GM23338 (cell line): ENCODE measurements at places on chromosomes 11 and 22.

- DNase-seq: no peak
Observed at GRCh38 chr11:13291800-13292199, 14.2 kb downstream of the BMAL1 start.

- no peak for DNase-seq
Observed at GRCh38 chr11:34335331-34335730, 22.5 kb downstream of the ABTB2 start.

GRCh38 chr22:44231233-44231632, 50.5 kb downstream of the PARVG start:
- no peak for DNase-seq

- peak; percentile 63 for DNase-seq
Observed at GRCh38 chr11:133660202-133660568, 127.9 kb upstream of the OPCML start.

GRCh38 chr11:47971501-47971900, 8.9 kb upstream of the PTPRJ start:
- no peak for DNase-seq

GRCh38 chr11:43998308-43998707, 49.5 kb upstream of the ACCSL start:
- no peak for DNase-seq

GRCh38 chr11:3164138-3164551, 965 bp downstream of the OSBPL5 start:
- DNase-seq: no peak

DNA sequence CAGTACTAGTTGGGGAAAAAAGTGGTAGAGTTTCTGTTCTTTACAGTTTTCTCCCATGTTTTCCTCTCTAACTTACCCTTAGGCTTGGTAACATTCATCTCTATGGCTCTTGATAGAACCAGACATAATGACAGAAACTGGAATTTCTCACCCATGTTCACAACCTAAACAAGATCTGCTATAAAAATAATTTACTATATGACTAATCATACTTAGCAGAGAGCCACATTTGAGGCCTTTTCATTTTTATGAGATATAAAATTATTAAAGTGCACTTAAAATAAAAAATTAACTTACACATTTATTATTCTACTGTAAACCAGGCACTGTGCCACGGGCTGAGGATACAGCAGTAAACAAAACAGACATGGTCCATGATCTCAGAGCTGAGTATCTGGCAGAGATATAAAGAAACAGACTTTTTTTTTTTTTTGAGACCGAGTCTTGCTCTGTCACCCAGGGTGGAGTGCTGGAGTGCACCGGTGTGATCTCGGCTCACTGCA, 98.1 kb downstream of the GAB2 start:
- DNase-seq: no peak

DNA sequence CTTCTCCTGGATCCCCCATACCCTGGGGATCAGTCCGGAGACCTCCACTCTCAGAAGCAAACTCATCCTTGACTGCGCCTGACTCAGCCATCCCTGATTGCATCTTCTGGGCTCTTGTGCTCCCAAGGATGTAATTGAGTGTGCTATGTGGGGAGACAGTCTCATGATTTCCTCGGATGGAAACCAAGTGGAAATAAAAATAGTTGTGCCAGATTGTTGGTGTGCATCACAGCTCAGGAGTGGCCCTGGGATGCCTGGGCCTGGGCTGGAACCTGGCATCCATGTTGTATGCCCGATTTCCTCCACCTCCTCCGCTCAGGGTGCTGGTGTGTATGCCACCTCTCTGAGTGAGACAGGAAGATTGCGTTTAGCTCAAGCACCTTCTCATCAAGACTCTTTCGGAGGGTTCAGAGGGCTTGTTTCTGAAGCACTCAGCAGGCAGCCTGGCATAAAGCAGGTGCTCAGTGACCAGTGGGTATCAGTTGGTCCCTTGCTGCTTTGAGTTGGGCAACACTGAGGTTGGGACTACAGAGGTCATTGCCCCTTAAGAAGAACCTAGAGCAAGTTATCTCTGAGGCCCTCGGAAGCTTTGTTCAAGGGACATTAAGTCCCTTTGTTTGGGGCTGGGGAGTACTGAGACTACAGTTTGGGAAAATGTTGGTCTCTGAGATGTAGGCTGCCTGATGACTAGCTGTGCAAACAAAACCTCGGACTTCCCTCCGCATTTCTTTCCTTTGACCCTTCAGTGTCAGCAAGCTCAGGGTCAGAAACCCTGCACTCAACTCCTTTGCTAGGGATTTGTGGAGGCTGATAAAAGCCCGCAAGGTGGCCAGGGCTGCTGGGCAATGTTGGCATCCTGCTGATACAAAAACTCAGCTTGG, 24.8 kb upstream of the MICAL2 start:
- no peak for DNase-seq

DNA sequence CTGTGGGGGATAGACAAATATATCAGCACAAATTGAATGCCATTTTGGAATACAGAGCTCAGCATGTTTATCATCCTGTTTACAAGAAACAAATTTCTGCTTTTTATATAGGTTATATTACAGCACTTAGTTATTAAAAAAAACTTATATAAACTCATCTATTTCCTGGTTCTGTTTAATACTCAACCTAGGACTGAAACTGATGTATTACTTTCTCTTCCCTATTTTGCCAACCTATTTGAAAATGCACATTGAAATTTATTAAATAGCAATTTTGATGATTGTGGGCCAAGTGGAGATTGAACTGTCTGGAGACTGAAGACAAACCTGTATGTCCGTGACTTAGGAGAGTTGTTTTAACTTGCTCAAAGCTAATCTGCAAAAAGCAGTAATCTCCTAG, 288.3 kb upstream of the ANO3 start:
- DNase-seq: no peak

- DNase-seq: peak; percentile 56
Observed at GRCh38 chr11:18731949-18732821, 6.2 kb upstream of the IGSF22 start.

DNA sequence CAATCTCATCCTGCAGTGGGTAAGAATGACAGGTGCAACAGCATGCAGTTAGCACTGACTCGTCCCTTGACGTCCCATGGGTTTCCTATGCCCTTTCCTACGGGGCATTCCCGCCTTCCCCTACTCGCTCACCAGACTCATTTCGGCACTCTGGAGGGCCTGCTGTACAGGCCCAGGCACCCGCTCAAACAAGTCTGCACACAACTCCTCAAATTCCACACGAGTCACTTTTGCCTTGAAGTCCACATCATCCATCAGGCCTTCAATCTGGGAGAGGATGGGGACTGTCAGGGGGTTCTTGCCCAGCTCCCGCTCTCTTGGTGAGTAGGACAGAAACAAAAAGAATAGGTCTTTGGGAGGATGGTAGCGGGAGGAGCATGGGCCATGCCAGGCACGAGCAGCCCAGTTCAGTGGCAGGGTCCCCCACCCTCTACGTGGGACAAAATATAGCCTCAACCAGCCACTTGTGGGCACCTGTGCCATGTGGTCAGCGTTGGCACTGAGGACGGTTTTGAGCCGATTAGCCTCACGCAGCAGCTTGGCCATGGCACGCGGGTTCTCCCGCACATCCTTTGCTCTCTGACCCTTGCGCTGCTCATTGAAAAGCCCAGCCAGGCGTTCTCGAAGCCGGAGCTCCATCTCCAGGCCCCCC, 4.7 kb downstream of the HYOU1 start:
- DNase-seq: no peak

- no peak for DNase-seq
Observed at GRCh38 chr22:23072077-23072910, 2.0 kb downstream of the GNAZ start.

DNA sequence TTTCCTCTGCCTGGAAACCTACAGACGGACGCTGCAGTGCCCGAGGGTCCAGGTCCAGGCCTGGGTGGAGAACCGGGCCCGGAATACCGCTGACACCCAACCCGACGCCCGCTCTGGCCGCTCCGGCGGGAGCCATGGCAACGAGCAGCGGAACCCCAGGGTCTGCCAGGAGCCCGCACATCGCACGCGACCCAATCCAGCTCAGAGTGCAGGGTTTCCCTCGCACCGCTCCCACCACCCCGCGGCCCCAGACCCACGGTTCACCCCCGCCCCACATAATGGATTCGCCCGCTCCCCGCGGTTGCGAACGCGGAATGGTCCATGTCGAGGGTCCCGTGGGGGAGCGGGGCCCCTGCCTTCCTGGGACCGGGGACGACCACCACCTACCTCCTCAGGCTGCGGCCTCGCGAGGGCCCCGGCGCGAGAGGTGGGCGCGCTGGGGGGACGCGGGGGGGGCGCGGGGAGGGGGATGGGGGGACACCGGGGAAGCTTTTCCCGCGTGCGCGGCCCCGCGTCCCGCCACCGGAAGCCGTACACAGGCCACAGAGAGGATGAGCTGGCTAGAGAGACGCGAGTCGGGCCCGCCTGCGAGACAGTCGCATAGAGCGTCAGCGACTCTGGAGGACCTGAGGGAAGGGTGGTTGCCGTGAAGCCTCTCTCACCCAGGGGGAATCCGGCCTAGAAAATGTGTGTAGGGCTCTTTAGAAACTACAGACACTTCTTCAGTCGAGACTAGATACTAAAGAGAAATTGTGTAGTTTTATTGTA, at the start of gene SSRP1:
SSRP1 (minus strand) TSS at position 550 of the 768 bp plus-strand sequence. CDS start 771 bp downstream, outside the sequence.
- peak; percentile 93 for DNase-seq

DNA sequence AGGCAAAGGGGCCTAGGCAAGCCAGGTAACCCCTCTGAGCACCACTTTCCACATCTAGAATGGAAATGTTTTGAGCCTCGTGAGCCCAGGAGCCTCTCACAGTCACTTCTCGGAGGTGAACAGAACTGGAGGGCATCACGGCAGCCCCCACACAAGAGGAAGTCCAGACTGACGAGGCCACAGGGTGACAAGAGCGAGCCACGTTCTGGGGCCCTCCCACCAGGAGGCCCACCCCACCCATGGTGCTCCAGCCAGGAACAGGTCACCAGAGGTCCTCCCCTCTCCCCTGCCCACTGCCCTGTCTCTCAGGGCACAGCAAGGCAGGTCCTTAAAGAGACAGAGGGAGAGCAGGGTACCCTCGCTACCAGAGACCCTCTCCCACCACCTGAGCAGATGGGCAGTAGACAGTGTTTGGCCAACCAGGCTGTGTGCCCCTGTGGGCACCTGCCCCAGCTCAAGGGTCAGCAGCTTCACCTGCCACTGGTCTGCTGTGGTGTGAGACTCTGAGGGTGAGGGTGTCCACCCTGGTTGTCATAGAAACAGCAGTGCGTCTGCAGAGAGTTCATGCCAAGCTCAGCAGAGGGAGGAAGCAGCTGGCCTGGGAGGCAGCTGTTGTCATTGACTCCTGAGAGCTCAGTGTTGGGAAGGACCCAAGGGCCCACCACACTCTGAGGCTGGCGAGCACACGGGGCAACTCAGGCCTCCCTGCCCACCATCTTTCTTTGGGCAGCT, 31.4 kb downstream of the RSPH14 start:
- no peak for DNase-seq

GRCh38 chr11:112129656-112130055, 34.2 kb downstream of the IL18 start:
- DNase-seq: no peak

GRCh38 chr11:63608353-63609345, 5.6 kb downstream of the PLAAT3 start:
- DNase-seq: no peak

DNA sequence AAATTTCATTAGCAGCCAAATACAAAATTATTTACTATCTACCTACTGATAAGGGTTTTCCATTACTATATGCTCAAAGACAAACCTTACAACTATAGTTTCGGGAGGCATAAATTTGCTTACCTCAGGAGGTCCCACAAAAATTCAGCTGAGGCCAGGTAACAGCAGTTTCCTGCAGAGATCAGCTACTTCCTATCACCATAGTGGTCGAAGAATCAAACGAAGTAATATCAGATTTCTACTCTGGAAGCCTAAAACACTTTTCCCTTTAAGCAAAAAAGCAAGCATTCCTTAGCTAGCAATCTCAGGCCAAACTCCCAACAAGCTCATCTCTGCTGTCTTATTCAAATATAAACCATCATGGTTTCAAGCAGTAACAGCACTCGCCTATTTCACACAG, 3.1 kb downstream of the NAP1L4 start:
- DNase-seq: no peak

GRCh38 chr11:41451011-41451410, 8.4 kb downstream of the LRRC4C start:
- DNase-seq: no peak

GRCh38 chr11:95296621-95297025, 65.6 kb upstream of the SESN3 start:
- no peak for DNase-seq

DNA sequence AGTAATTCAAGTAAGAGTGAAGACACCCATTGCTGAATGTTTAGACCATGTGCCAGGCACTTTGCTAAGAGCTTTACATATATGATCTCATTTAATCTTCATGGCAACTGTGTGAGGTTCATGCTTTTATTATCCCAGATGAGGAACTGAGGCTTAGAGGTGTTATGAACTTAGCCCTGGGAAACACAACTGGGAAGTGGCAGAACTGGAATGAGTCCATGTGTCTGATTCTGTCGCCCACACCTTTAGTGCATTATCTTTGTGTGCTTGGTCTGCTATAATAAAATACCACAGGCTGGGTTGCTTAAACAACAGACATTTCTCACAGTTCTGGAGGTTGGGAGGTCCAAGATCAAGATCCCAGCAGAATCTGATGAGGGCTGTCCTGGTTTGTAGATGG, 108.7 kb upstream of the PLET1 start:
- DNase-seq: no peak

GRCh38 chr11:124075841-124076651, 34.9 kb upstream of the OR10G7 start:
- peak; percentile 60 for DNase-seq

DNA sequence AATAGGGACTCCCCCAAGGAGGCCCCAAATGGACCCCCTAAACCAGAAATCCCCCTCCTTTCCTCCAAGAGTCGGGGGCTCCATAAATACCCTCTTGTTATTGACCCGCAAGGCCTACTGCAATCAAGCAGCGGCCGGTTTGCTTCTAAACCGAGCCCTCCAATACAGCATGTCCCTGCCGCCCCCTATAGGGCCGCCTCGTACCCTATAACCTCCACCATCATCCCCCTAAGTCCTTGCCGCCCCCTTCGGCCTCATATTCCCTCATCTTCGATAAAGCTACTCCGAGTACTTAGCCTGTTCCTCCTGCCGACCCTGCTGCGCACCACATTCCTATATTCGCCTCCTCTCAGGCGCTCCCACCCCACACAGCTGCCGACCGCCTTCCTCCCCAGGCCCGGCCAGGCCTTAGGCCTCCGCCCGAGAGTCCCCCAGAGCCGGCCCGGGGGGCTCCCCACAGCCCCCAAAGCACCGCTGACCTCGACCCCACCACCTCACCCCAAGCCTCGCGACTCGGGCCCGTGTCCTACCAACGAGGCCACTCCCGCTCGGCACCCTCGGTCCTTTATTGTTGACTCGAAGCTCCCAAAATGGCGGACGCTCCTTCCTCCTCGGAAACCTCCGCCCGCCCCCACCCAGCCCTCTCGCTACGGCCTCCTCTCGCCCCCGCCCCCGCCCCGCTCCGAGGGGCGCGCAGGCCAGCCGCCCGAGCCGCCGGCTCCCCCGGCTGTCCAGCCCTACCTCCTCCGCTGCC, 430 bp downstream of the DDX6 start:
- DNase-seq: peak; percentile 74

- DNase-seq: no peak
Observed at GRCh38 chr11:91835051-91835560, 389.5 kb upstream of the FAT3 start.

- no peak for DNase-seq
Observed at GRCh38 chr11:123164732-123165450, 30.2 kb downstream of the CLMP start.

- peak; percentile 88 for DNase-seq
Observed at GRCh38 chr11:45209891-45210699, 63.7 kb downstream of the PRDM11 start.

- no peak for DNase-seq
Observed at GRCh38 chr11:64241241-64241490, 271 bp downstream of the FKBP2 start.
